Bronchial epithelial cell (primary cell): ENCODE measurements at places on chromosomes 11 and 22. TPM values are rescaled to one million over a fixed set of nuclear protein-coding genes. Genes with fewer than 3 reads are reported as not detected.

The CCDC116 gene
- not detected in 2 replicates for total RNA-seq

The USP35 gene
- total RNA-seq = 3.7 and 5.1 TPM in 2 replicates

The SHANK3 gene
- total RNA-seq = 0.79 and 0.90 TPM in 2 replicates

The KIF18A gene
- total RNA-seq = 0.51 and 0.79 TPM in 2 replicates

The CASP1 gene
- 10.8 and 69.3 TPM in 2 replicates for total RNA-seq

The IGSF22 gene
- under 0.01 and 1.4 TPM in 2 replicates for total RNA-seq

The TEX12 gene
- 0.26 TPM in 1 of 2 replicates, not detected in the other for total RNA-seq

The OR8G1 gene
- not detected in 2 replicates for total RNA-seq

The CDHR5 gene
- not detected in 2 replicates for total RNA-seq

The XKR3 gene
- not detected in 2 replicates for total RNA-seq

The C11orf42 gene
- not detected in 2 replicates for total RNA-seq

The OTOG gene
- total RNA-seq = not detected in 2 replicates

The MRGPRX3 gene
- 0.13 TPM in 1 of 2 replicates, not detected in the other for total RNA-seq

The PGM2L1 gene
- 1.1 and 9.5 TPM in 2 replicates for total RNA-seq

The OR5AP2 gene
- total RNA-seq = not detected in 2 replicates

The NRXN2 gene
- total RNA-seq = under 0.01 TPM in 1 of 2 replicates, not detected in the other

The CYP2D6 gene
- 0.53 and 0.64 TPM in 2 replicates for total RNA-seq

The DEFB131B gene
- not detected in 2 replicates for total RNA-seq

The ZNF408 gene
- 7.6 and 8.2 TPM in 2 replicates for total RNA-seq

The GGTLC3 gene
- not detected in 2 replicates for total RNA-seq

The TTC36 gene
- 0.51 TPM in 1 of 2 replicates, not detected in the other for total RNA-seq

The FAT3 gene
- total RNA-seq = under 0.01 TPM in 2 replicates

The THY1 gene
- total RNA-seq = 0.13 and 2.1 TPM in 2 replicates

The APLNR gene
- total RNA-seq = not detected in 2 replicates

The SCGB1C1 gene
- total RNA-seq = not detected in 2 replicates

The UCP3 gene
- under 0.01 and 0.26 TPM in 2 replicates for total RNA-seq

The MRGPRF gene
- total RNA-seq = 0.53 TPM in 1 of 2 replicates, not detected in the other

The SLC22A8 gene
- not detected in 2 replicates for total RNA-seq

The SGSM1 gene
- not detected in 2 replicates for total RNA-seq

The LRRN4CL gene
- 0.26 and 1.2 TPM in 2 replicates for total RNA-seq

The CHRM1 gene
- total RNA-seq = not detected in 2 replicates

The TH gene
- total RNA-seq = under 0.01 and 0.13 TPM in 2 replicates

The DDI1 gene
- total RNA-seq = not detected in 2 replicates

The LRRC74B gene
- total RNA-seq = not detected in 2 replicates

The HEPN1 gene
- total RNA-seq = not detected in 2 replicates

The FOLH1 gene
- total RNA-seq = 0.26 TPM in 1 of 2 replicates, not detected in the other

The CCDC87 gene
- under 0.01 TPM in 2 replicates for total RNA-seq

The MMP11 gene
- 0.38 and 0.53 TPM in 2 replicates for total RNA-seq

The CEP126 gene
- total RNA-seq = 0.53 and 2.6 TPM in 2 replicates

The ABCC8 gene
- total RNA-seq = not detected in 2 replicates

The OVOL1 gene
- total RNA-seq = 6.3 and 17.8 TPM in 2 replicates

The MAPK8IP2 gene
- total RNA-seq = 0.53 and 0.77 TPM in 2 replicates

The ADAMTS15 gene
- 0.13 and 0.26 TPM in 2 replicates for total RNA-seq

The SCUBE2 gene
- total RNA-seq = not detected in 2 replicates

The AIFM3 gene
- 2.4 and 2.8 TPM in 2 replicates for total RNA-seq

The MUC6 gene
- under 0.01 TPM in 1 of 2 replicates, not detected in the other for total RNA-seq

The FOLR1 gene
- total RNA-seq = 0.53 and 1.3 TPM in 2 replicates

The ZC3H12C gene
- total RNA-seq = 3.3 and 5.3 TPM in 2 replicates

The GLYATL1 gene
- not detected in 2 replicates for total RNA-seq

The SPATA19 gene
- total RNA-seq = not detected in 2 replicates

The TKFC gene
- 22.3 and 22.9 TPM in 2 replicates for total RNA-seq

The SLC22A6 gene
- total RNA-seq = not detected in 2 replicates

The HINFP gene
- total RNA-seq = 12.4 TPM in 2 replicates

The DNAL4 gene
- 32.6 and 44.3 TPM in 2 replicates for total RNA-seq
